ENCODE measurements at places on chromosomes 7 and 10.
A peak's percentile ranks its signal among the peaks of the same experiment; 100 is the strongest.

GRCh38 chr7:120052884-120053382 lies 220.0 kb upstream of the KCND2 start:
- DNase-seq = peak; percentile 80

- no peak for DNase-seq
Measured at GRCh38 chr10:25075825-25076224, 59.4 kb downstream of the THNSL1 start.

- DNase-seq = no peak
Measured at GRCh38 chr7:28669330-28669729, 257.0 kb downstream of the CREB5 start.

DNA sequence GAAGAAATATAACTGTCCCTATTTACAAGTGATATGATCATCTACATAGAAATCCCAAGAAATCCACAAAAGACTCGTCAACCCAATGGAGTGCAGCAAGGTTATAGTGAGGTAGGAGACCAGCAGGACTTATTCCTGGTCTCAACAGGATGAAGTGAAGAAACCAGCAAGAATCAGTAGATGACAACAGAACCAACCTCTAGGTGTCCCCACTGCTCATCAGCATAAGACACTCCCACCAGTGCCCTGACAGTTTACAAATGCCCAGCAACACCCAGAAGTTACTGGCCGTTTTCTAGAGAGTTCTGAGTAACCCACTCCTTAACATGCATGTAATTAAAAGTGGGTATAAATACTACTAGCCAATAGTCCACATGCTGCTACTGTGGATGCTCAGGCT lies 470.5 kb upstream of the LRRTM3 start:
- no peak for DNase-seq
